ENCODE measurements at places on chromosomes 6 and 20.

- DNase-seq: no peak
These were observed 13.0 kb downstream of the KDM1B start for GRCh38 chr6:18168264-18168663.

- DNase-seq: no peak
These were observed 631.3 kb downstream of the TFAP2A start for GRCh38 chr6:9783567-9783966.

DNA sequence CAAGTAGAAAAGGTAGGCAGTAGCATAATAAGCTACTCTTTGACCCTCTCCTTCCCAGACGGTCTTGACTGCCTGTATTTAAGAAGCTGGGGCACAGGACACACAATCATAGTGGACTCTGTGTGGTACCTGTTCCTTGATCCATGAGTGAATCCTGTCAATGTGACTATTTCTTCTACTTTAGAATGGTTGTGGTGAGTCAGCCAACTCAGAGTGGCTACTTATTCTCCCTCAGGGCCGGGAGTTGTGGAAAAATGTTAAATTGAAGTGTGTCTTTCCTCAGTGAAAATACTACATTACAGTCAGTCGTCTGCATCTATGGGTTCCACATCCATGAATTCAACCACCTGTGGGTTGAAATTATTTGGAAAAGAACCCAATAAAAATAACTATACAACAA, 30.8 kb upstream of the PREP start:
- no peak for DNase-seq

- DNase-seq: no peak
These were observed 43.1 kb upstream of the HECA start for GRCh38 chr6:139091826-139092225.
